ENCODE measurements at places on chromosomes 1 and 21.

GRCh38 chr21:34609244-34609932, 5.5 kb downstream of the RCAN1 start:
- peaks cover 23% of the 10 kb centered on the region for H3K27me3 ChIP-seq
- DNase-seq = no peak
- no peak overlapping the region for H3K27ac ChIP-seq
- no peaks in the 10 kb centered on the region for H3K36me3 ChIP-seq
- H3K4me1 ChIP-seq = peaks cover 11% of the 10 kb centered on the region

- DNase-seq = no peak
- peaks cover 36% of the 10 kb centered on the region for H3K27me3 ChIP-seq
- no peak overlapping the region for H3K27ac ChIP-seq
These were observed 75.3 kb upstream of the IGSF21 start for GRCh38 chr1:18032172-18032859.

GRCh38 chr1:18739408-18739807, 108.8 kb downstream of the PAX7 start:
- no peak overlapping the region for H3K4me3 ChIP-seq
- no peak for DNase-seq
- no peaks in the 10 kb centered on the region for H3K4me1 ChIP-seq
- H3K36me3 ChIP-seq = no peaks in the 10 kb centered on the region
- no peak overlapping the region for H3K27ac ChIP-seq
- H3K27me3 ChIP-seq = peaks cover 45% of the 10 kb centered on the region

DNA sequence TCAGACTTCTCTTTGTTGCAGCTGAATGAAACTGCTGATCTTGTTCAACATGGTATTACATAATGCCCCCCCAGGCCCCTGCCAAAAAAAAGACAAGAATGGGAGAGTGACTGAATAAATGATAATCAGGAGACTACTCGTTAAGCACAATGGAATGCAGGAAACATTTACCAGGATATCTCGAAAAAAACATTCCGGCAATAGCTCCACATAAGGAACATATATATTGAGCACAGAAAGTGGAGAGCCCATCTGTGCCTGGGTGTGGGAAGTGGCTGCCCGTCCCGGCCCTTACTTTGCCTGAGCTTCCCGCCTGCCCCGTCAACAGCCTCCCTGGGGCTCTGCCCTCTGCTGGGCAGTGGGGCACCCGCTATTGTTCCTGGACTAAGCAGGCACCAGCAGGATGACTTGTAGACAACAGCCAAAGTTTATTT, 13.3 kb downstream of the TRIM11 start:
- no peak overlapping the region for H3K4me3 ChIP-seq
- H3K36me3 ChIP-seq = peaks cover 5% of the 10 kb centered on the region
- no peak for DNase-seq
- peak overlapping the region; percentile 52 for H3K27ac ChIP-seq
- no peaks in the 10 kb centered on the region for H3K27me3 ChIP-seq
- H3K4me1 ChIP-seq = no peaks in the 10 kb centered on the region

- peaks cover 13% of the 10 kb centered on the region for H3K36me3 ChIP-seq
- H3K4me3 ChIP-seq = peak overlapping the region; percentile 80
- peaks cover 34% of the 10 kb centered on the region for H3K4me1 ChIP-seq
These were observed 749 bp downstream of the AKIRIN1 start for GRCh38 chr1:38991638-38992411.

DNA sequence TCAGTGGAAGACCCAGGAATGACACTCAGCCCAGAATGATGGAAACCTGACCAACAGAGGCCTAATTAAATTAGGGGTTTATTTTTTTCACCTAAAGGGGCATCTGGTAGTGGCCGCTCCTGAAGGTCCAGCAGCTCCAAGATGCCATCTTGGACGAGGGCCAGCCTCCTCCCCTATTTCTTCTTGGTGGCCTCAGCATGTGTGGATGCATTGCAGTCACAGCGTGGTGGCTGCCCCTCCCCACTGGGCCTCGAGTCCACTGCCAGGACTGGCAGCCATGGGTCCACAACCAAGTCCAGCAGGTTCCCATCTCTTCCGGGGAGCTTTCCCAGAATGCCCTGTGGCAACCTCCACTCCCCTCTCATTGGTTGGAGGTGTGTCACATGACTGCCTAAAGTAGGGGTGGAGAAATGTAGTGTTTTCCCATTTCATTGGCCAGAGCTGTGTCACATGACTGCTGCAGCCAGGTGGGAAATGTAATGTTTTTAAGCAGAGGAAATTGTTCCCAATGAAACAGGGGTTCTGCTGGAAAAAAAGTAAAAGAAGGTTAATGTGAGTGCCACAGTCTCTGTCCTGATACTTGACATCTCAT, 628.2 kb downstream of the PTPRU start:
- H3K4me3 ChIP-seq = no peak overlapping the region
- no peak overlapping the region for H3K27ac ChIP-seq
- DNase-seq = no peak
- peaks cover 34% of the 10 kb centered on the region for H3K4me1 ChIP-seq
- peaks cover 4% of the 10 kb centered on the region for H3K27me3 ChIP-seq

GRCh38 chr1:202005958-202006357, 4.4 kb upstream of the ELF3 start:
- H3K4me1 ChIP-seq = peaks cover 39% of the 10 kb centered on the region
- H3K4me3 ChIP-seq = no peak overlapping the region
- DNase-seq = no peak
- peak overlapping the region; percentile 86 for H3K27ac ChIP-seq
- H3K36me3 ChIP-seq = peaks cover 31% of the 10 kb centered on the region
- H3K27me3 ChIP-seq = no peaks in the 10 kb centered on the region

DNA sequence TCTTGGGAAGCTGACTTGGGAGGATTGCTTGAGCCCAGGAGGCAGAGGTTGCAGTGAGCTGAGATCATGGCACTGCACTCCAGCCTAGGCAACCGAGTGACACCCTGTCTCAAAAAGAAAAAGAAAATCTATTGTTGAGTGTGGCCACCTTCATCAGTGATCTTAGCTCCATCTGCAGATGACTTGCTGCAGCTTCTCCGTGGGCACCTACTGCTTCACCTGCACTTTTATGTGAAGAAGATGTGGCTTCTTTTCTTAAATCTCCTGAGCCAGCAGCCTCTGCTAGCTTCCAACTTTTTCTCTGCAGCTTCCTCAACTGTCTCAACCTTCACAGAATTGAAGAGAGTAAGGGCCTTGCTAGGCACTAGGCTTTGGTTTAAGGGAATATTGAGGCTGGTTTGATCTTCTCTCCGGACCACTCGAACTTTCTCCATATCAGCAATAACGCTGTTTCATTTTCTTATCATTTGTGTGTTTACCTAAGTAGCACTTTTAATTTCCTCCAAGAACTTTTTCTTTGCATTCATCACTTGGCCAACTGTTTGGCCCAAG, 28.0 kb downstream of the AGPAT3 start:
- H3K4me3 ChIP-seq = no peak overlapping the region
- no peaks in the 10 kb centered on the region for H3K27me3 ChIP-seq

GRCh38 chr1:224534731-224535130, 81.4 kb upstream of the CNIH3 start:
- H3K27ac ChIP-seq = no peak overlapping the region
- peaks cover 5% of the 10 kb centered on the region for H3K27me3 ChIP-seq
- no peaks in the 10 kb centered on the region for H3K4me1 ChIP-seq
- no peak for DNase-seq

- no peaks in the 10 kb centered on the region for H3K4me1 ChIP-seq
- H3K36me3 ChIP-seq = peaks cover 26% of the 10 kb centered on the region
- H3K27me3 ChIP-seq = no peaks in the 10 kb centered on the region
These were observed 8.4 kb downstream of the CEPT1 start for GRCh38 chr1:111148376-111148881.

Data from progenitor cell of endocrine pancreas (in vitro differentiated cells).